ENCODE measurements at places on chromosomes 6 and 20.

GRCh38 chr20:38184101-38184500 is 19.0 kb upstream of the TGM2 start:
- DNase-seq = no peak

GRCh38 chr20:37505263-37506151 is 15.5 kb upstream of the NNAT start:
- DNase-seq = no peak

- no peak for DNase-seq
Measured at GRCh38 chr6:107764684-107765460, 59.2 kb downstream of the SCML4 start.

- DNase-seq = no peak
Measured at GRCh38 chr20:24450624-24451376, 18.6 kb upstream of the SYNDIG1 start.

DNA sequence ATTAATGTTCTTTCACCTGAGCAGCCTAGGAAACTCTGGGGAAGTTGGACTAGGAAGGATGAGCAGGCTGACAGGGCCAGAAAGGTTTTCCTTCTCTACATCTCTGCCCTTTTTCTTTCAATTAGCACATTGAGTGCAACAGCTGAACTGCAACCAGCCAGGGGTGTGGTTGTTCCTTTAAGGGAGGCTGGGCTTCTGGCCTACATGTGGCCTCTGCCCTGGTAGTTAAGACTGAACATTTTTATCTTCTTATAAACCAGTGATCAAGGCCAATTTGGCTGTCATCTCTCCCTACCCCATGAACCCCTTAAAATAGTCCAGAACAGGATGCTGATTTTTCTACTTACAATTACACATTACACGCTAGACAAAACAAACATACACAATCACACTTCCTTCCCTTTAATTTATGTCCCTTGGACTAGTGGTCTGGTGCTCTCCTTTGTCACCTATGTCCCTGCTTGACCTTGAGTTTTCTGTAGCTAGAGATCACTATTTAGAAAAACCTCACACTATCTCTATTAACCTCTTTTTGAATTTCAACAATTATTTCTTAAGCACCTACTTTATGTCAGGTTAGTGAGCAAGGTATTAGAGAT is 60.3 kb downstream of the RNF217 start:
- DNase-seq = no peak

DNA sequence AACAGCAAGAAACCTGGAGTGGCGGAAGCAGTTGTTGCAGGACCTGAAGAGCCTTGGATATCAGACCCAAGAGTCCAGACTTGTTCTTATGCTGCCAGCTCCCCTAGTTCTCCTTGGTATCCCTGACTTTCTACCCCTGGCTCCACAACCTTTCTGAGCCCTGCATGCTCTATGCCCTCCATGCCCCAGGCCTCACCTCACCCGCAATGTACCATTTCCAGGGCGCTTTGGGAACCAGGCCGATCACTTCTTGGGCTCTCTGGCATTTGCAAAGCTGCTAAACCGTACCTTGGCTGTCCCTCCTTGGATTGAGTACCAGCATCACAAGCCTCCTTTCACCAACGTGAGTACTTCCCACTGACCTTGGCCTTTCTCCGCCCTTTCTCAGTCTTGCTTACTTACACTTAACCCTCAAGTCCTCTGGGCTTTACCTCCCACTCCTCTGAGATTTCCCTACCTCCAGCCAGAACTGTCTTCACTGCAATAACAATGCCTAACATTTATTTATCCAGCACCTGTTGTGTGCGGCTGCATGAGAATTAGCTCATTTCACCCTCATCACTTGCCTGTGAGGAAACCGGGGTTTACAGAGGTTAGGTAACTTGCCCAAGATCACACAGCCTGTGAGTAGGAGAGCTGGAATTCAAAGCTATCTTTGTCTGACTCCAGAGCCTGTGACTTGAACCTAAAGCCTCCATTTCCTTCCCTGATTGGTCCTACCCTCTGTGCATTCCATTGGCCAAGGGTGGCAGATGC is 2.3 kb downstream of the POFUT1 start:
- no peak for DNase-seq

- no peak for DNase-seq
Measured at GRCh38 chr20:61159957-61160686, 91.9 kb upstream of the CDH4 start.

- DNase-seq = no peak
Measured at GRCh38 chr6:5287205-5287965, 26.1 kb downstream of the FARS2 start.

DNA sequence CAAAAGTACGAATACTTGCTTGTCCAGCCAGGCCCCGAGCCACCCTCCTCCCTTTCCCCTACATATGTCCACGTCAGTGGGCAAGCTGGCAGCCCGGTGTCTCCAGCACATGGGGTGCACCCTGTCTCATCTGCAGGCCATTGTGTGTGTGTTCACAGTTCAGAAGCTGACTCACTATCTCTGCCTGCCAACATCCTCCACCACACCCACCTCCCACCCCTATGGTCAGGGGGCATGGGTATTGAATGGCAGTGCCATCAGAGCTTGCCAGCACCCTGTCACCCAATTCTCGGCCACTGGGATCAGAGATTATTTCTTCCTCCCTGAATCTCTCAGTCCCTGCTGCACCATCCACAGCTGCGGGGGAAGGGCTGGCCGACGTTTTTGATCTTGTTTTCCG is 195.7 kb downstream of the FARS2 start:
- no peak for DNase-seq

DNA sequence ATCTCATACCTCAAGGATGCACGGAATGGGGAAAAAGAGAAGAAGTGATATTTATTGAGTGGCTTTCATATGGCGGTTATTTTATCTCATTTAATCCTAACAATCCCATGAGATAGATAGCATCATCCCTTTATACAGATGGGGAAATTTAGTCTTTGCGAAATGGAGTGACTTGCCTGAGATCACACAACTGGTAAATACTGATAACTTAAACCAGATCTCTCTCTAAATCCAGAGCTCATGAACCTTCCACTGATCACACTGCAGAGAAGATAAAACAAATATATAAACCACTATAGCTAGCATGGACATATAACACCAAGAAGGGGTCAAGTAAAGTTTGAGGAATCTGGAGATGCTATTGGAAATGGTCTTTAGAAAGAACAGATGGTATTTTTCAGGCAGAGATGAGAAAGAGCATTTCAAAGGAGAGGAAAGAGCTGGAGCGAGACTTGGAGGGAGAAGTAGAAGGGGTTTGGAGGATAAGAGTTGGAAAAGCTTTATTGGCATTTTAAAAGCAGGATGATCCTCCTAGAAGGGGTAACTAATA is 139.8 kb upstream of the TNFAIP3 start:
- no peak for DNase-seq

GRCh38 chr6:126143761-126144251 is 157.5 kb downstream of the TRMT11 start:
- DNase-seq = no peak

- DNase-seq = no peak
Measured at GRCh38 chr6:53956068-53956711, 155.1 kb upstream of the MLIP start.

DNA sequence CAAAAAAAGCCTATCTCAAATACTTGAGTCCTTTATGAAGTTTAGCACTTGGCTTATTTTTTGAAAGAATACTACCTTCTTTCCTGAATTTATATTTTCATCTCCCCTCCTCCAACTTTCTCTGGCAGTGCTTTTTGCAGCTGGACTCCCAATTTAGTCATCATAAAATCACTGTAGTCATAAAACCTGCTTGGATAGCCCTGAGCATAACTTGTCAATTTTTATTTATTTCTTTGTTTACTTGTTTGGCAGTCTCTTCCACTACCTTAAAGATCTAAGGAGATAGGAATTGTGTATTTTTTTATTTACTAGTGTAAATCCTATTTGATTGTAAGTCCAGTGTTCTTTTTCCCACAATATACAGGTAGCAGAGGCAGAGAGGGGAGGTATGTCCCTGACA is 11.2 kb upstream of the EDN1 start:
- DNase-seq = no peak

DNA sequence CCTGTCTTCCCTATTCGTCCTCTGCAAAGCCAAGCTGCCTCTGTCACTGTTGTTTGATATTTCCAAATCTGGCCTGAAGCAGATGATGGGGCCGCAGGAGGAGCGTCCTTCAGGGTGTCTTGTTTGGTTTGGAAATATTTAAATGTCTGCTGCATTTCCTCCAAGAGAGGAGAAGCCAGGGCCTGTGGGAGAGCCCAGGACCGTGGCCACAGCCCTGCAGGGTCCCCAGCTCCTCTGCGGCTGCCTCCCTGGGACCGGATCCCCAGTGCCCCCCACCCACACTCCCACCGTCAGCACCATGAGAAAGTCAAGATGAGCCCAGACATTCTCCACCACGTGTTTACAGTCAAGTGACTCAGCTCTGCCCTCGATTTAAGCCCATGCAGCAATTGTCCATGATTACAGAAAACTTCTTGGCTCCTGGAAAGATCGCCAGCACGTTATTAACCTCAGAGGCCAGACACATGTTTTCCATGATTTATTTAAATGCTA is 18.2 kb downstream of the FOXF2 start:
- DNase-seq = no peak

DNA sequence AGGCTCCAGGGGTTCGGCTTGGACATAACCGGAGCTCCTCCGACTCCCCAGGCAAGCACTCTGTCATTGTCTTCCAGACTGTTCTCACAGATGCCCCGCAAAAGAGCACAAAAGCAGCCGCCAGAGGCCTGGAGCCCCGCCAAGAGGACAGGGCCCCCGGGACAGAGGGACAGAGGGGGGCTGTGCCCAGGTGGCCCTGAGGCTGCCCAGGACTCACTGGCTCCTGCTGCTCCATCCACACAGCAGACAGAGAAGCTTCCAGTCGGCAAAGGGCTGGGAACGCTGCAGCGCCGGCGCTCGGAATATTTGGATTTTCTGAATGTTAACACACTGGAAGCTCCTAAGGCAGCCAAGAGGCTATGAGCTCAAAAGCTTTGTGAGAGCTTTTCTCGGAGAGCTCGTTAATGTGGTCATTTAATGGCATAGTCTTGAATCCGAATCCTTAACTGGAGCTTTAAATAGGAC is 68.0 kb upstream of the QKI start:
- no peak for DNase-seq

- DNase-seq = no peak
Measured at GRCh38 chr6:35544769-35545361, 32.2 kb upstream of the TULP1 start.

- no peak for DNase-seq
Measured at GRCh38 chr6:65566117-65566516, 140.9 kb downstream of the EYS start.

GRCh38 chr6:166904101-166904746 is 52.1 kb downstream of the RNASET2 start:
- no peak for DNase-seq

GRCh38 chr6:54801669-54802068 is 44.9 kb upstream of the FAM83B start:
- DNase-seq = no peak

DNA sequence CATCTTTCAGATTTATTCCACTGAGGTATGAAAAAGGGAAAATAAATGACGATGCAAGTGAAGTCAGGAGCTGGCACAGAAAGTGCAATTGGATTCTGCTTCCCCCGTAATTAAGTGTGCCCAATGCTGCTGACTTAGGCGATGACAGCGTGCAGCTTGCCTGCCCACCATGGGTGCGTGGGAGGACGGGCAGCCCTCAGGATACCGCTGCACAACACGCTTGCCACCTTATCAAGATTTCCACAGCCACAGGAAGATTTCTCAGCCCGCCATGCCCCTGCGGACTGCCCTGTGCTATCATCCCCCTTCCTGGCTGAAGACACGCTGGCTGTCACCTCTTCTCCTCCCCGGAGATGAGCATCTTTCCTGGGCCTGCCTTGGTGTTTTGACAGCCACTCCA is 103.3 kb upstream of the BACH2 start:
- no peak for DNase-seq

DNA sequence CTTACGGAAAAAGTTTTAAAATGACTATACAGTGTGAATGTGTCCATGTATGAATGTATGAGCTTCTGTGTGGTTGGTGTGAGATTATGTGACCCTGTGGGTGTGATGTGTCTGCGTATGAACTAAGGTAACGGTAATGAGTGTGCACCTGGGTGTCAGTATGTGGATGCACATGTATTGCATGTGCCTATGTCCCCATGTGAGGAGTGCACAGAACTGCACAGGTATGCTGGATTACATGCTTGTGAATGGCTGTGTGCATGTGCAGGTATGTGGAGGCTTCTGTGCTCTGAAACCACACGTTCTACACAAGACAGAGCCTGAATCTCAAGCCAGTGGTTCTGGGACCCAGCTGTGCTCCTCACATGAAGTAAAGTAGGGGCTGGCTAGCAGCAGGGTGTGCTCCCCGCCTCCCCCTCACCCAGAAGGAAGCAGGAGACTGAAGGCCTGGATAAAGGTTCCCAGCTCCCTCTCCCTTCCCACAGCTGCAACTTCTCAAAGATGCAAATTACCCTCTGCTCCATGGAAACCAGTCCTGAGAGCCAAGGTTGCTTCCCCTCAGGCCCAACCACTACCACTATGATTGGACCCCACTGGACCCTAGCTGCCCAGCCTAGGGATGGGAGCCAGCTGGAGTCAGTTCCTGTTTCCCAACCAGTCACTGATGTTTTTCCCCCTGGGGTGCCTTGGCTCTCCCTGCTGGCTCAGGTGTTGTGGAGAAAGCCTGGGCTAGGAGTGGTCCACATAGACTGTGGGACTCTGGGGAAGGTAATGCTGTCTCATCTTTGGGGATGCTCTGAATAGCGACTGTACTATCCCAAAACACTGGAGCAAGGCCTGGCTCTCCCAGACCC is 24.8 kb upstream of the SPDEF start:
- DNase-seq = no peak

- no peak for DNase-seq
Measured at GRCh38 chr6:43444036-43444435, 11.3 kb downstream of the DLK2 start.

All from activated T-cell treated with anti-CD3 and anti-CD28 coated beads for 24 hours (primary cell).